ENCODE measurements at places on chromosomes 7 and 10.
A peak's percentile ranks its signal among the peaks of the same experiment; 100 is the strongest.

DNA sequence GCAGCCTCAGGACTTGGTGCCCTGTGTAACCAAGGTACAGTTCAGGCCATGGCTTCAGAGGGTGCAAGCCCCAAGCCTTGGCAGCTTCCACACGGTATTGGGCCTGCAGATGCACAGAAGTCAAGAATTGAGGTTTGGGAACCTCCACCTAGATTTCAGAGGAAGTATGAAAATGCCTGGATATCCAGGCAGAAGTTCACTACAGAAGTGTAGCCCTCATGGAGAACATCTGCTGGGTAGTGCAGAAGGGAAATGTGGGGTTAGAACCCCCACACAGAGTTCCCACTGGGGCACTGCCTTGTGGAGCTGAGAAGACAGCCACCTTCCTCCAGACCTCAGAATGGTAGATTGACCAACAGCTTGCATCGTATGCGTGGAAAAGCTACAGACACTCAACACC lies 3.4 kb upstream of the SEM1 start:
- no peak for DNase-seq

GRCh38 chr10:112812586-112812985 lies 137.5 kb upstream of the TCF7L2 start:
- no peak for DNase-seq

DNA sequence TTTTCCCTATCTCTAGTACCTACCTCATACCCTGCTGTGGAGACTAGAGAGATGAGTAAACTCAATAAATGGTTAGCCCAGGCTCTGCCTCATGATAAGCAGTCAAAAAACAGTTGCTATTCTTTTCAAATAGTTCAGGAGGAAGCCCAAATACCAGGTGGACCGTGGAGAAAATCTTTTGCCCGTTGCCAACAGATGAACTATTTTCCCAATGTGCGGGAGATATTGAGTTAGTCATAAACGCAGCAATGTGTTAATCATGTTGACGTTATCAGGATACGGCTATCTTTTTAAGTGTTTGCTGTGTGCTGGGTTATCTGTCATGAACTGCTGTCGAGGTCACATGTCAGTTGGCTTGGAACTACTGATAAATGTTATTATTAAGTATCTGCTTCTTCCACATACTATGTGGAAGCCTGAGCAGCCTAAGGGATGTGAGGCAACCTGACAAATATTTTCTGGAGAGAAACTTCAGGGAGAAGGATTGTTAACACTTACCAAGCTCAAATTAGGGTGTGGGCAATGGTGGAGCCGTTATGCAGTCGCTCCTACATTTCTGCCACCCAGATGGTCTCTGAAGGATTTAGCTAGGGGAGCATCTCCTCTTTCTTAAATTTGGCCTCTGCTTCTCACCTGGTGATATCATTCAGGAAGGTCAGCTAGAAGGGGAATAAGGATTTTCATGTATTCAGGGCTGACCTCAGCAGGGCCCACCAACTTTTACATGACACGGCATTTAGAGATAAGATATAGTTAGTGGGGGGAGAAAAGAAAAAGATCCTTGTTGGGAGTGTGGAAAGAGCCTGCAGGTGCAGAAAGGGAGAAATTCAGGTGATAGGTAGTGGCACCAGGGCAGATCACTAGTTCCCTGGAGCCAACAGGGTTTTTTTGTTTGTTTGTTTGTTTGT lies 33.5 kb upstream of the SLC26A3 start:
- no peak for DNase-seq

DNA sequence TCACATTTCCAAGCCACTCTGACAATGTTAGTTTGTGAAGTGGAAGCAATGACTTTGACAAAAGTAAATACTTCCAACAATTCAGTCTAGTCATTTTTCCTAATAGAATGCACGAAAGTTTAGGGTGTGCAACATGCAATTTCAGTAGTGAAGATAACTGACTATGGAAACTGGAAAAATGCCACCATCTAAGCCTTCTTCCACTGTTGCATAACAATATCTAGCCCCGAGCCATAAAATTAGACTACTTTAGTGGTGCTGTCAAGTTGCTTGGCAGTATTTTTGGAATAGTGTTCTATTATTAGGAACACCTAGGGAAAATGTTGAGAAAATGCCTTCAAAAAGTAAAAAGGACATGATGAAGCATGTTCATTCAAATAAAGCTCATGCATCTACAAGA lies 17.9 kb downstream of the SEMA3A start:
- no peak for DNase-seq

GRCh38 chr7:30437823-30438574 lies 40.6 kb downstream of the NOD1 start:
- no peak for DNase-seq

GRCh38 chr10:94279835-94280709 lies 82.7 kb downstream of the NOC3L start:
- peak; percentile 63 for DNase-seq

DNA sequence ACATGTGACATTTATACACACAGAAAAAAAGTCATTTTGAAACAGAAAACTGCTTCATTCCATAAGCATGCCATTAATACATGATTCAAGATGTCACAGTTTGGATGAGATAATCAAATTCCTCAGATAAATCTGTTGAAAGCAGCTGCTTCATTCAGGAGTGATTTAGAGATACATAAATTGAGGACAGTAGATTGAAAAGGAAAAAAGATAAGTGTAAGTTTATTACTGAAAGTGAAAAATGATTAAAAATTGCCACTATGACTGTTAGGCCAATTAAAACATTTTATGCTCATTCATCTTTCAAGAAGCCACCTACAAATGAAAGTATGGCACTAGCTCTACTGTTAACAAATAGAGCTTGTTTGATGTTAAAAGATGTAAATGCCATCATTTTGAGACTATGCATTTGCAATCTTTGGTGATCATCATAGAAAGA lies 136.9 kb upstream of the CDK6 start:
- no peak for DNase-seq

DNA sequence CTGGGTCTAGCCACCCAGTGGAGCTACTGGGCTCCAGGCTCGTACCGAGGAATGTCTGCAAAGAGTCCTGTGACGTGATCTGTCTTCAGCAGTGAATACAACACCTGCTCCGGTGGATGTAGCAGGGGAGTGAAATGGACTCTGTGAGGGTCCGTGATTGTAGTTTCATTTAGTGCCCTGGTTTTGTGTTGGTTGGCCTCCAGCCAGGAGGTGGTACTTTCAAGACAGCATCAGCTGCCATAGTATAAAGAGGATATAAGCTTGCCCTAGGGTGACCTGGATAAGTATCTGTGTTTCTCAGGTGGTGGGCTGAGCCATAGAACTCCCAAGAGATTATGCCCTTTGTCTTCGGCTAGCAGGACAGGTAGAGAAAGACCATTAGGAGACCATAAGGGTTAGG lies 24.6 kb upstream of the WNT2 start:
- DNase-seq, result no peak

DNA sequence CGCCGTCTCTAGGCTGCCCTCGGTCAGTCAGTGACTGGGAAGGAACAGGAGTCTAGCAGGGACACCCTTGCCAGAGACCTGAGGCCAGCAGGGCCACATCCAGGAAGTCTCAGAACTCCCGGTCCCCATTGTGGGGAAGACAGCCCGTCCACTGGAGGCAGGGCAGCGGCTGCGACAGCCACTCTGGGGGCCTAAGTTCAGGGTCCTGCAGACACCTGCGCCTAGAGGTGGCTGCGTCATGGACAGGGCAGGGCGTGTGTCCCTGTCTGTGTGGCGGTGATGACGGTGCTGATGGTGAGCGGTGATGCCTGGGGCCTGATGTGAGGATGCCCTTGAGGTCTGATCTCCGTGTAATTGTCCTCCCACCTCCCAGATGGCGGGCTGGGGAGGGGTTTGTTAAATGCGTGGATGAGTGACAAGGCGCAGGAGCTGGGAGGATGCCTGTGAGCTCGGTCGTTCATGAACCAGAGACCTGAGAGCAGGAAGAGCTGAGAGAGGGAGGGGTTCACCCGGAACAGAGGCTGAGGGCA lies 537.9 kb upstream of the FOXK1 start:
- DNase-seq, result no peak

- DNase-seq, result no peak
Measured at GRCh38 chr10:27534161-27534700, 30.1 kb downstream of the RAB18 start.

GRCh38 chr7:29328811-29329210 lies 134.2 kb downstream of the CHN2 start:
- no peak for DNase-seq

DNA sequence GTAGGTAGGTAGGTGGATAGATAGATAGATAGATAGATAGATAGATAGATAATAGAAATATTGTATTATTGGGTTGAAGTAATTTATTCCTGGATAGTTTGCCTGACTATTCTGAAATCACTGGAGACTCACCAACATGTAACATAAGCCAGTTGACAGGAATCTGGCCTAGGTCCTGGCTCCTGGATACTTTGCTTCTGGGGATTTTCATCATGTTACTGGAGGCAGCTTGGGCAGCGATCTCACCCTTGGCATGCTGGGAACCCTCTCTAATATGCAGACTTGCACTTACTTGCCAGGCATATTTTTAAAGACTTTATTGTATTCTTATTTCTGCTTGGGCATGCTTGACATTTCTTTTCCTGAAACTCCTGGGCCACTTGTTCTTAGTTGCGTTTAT lies 709.1 kb upstream of the FZD8 start:
- DNase-seq, result no peak

Data from activated CD4-positive, alpha-beta T cell treated with anti-CD3 and anti-CD28 coated beads, Interleukin-2, amount 50 U/mL, for 48 hours (primary cell).